ENCODE measurements at places on chromosomes 16 and 17.

DNA sequence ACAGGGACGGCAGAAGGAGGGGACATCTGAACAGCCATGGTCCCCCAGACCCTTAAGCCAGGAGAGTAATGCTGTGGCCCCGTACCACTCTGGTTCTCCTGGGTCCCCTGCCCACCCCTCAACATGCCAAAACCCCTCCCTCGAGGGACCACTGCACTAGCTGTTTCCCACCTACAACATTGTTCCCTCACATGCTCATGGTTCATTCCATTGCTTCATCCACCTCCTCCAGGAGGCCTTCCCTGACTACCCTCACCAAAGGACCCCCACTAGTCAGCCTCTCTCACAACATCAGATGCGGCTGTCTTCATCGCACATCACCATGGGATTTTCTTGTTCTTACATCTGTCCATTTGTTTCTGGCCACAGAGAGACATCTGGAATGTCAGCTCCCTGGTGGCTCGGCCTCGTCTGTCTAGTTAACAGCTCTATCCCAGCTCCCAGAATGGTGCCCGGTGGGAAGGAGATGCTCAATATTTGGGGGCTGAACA lies 1.7 kb downstream of the DOK4 start:
- no peak for DNase-seq

- peak; percentile 37 for DNase-seq
These were observed 3.2 kb upstream of the NLRP1 start for GRCh38 chr17:5587438-5588032.

DNA sequence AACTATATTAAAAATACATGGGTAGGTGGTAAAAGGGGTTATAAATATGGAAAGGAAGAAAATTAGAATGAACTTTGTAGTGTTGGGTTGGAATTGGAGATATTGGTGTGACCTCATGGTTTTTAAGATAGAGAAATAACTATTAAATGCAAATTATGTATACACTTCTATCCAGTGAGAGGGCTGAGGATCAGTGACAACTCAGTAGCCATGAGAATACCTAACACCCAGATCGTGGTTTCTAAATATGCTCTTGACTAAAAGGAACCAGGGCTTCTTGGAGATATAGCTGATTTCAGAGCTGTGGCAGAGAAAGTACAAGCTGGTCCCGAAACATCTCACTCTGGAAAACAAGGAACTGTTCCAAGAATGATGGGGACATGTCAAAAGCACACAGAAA lies 44.4 kb downstream of the SLC6A4 start:
- DNase-seq, result no peak

- DNase-seq, result no peak
These were observed 184.6 kb downstream of the TMEM132E start for GRCh38 chr17:34763728-34764665.

GRCh38 chr17:79401704-79402674 lies 208.9 kb downstream of the RBFOX3 start:
- no peak for DNase-seq

GRCh38 chr17:82553210-82553930 lies 33.8 kb downstream of the FOXK2 start:
- DNase-seq, result no peak
